ENCODE measurements at places on chromosomes 4 and X. TPM values are rescaled to one million over a fixed set of nuclear protein-coding genes. Genes with fewer than 3 reads are reported as not detected.

DNA sequence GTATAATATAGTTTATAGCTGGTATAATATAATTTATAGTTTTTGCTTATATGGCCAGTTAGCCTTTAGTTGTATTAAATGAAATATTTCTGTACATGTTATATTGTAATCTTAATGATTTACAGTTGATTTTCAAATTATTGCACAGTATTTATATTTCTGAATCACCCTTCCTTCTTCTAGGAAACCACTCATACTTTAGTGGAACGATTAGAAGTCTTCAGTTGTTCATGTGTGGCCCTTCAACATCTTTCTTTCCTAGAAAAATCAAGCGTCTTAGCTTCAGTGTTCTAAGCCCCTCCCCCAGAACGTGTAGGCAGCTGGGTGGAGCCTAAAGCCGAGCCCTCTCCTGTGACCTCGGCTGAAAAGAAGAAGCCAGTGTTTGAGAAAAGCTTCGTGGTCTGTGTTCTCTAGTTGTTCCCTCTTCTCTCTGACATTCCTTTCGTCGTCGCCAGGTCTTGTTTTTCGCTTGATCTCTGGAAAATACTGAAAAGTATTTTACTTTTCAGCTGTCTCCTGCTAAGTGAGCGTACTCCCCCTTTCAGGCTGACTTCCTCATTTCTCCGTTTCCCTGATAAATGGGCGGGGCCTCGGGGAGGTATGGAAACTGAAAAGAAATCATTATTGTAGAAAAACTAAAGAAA, at the start of gene C4orf33:
C4orf33 (plus strand) TSS at position 342 of the 644 bp plus-strand sequence. CDS start 6,459 bp downstream, outside the sequence.
- peak; percentile 37 for DNase-seq

- peak; percentile 18 for DNase-seq
Measured at GRCh38 chr4:153643406-153644383, 40.4 kb upstream of the TLR2 start.

RASSF6 gene
- total RNA-seq, result 7.0 TPM

DNA sequence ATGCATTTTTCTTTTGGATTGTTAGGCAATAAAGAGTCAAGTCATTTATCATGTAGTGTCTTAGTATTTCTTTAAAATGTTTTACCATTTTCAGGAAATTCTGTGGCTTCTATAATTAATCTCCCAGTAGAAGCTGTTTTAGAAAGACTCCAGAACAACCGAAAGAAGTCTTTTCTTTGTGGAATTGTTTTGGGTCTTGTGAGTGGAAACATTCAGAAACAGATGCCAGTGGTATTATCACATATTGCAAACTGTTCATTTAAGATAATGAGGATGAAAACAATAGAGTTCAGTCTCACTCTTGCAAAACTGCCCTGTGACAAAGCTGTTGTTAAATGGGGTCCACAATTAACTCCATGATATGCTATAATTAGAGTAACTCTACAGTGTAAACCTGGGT, 211.2 kb upstream of the KIT start:
- no peak for DNase-seq

- DNase-seq, result no peak
Measured at GRCh38 chrX:4787971-4788370, 1074.5 kb upstream of the PRKX start.

DNA sequence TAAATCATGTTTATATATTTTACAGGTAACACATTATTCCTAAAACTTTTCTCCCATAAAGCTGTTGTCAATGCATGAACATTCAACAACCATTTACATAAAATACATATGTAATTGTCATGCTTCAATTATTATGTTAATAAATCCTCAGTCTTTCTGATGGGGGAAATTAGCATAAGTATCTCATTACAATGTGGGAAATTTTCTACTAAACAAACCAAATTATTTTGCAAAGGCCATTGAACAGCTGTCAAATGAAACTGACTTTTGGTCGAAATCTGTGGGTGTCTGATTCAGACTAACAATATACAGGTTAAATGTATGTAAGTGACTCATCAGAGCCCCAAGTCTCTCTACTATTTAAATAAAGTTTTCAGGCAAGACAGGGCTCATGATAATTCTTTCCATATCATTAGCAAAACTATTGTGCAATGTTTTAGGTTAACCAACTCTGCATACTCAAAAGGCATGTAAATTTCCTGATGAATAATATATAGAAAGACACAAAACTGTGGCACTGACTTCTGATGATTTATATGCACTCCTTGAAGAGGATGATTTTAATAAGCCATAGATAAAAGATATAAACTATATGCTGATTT, 795.3 kb upstream of the AADAT start:
- no peak for DNase-seq

DNA sequence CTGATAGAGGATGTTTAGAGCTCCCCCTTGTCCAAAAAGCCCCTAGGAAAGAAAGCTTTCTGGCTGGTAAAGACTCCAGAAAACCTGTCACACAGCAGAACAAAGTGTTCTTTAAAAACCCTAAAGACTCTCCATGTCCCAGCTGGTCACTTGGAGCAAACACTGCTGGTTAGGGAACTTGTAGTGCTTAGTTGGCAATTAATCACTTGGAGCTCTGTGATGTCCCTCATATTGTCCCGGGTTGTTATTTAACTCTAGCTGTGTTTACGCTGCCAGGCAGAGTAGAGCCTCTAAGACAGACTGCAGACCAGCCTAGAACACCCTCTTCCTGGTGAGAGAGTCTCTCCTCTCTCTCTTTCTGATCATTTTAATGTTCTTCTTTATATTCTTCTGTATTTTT, 267.3 kb downstream of the BCOR start:
- DNase-seq, result no peak
